ENCODE measurements at places on chromosomes 1 and 21.

- peak; percentile 94 for DNase-seq
Observed at GRCh38 chr1:182614796-182615454, 10.7 kb upstream of the RGS16 start.

DNA sequence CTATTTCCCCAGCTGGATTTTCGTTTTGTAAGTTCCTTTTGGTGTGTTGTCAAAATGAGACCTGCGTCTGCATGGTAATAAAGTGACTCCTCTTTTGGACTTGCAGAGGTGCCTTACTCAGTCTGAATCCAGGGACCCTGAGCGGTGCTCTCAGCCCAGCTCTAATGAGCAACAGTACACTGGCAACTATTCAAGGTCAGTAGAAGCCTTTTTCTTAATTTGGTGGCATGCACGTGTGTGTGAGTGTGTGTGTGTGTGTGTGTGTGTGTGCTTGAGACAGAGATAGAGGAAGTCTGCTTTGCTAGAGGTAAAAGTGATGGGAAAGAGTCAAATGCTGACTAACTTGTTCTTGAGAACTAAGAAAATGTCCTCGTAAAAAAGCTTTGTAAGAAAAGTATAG, 105.4 kb downstream of the CD247 start:
- no peak for DNase-seq

GRCh38 chr1:211613951-211614350, 35.0 kb upstream of the SLC30A1 start:
- no peak for DNase-seq

- DNase-seq = no peak
Observed at GRCh38 chr1:207429963-207430362, 24.2 kb upstream of the CR2 start.

GRCh38 chr1:192159781-192160180, 1.5 kb downstream of the RGS18 start:
- DNase-seq = no peak

- DNase-seq = no peak
Observed at GRCh38 chr1:97936976-97937375, 16.1 kb upstream of the DPYD start.

DNA sequence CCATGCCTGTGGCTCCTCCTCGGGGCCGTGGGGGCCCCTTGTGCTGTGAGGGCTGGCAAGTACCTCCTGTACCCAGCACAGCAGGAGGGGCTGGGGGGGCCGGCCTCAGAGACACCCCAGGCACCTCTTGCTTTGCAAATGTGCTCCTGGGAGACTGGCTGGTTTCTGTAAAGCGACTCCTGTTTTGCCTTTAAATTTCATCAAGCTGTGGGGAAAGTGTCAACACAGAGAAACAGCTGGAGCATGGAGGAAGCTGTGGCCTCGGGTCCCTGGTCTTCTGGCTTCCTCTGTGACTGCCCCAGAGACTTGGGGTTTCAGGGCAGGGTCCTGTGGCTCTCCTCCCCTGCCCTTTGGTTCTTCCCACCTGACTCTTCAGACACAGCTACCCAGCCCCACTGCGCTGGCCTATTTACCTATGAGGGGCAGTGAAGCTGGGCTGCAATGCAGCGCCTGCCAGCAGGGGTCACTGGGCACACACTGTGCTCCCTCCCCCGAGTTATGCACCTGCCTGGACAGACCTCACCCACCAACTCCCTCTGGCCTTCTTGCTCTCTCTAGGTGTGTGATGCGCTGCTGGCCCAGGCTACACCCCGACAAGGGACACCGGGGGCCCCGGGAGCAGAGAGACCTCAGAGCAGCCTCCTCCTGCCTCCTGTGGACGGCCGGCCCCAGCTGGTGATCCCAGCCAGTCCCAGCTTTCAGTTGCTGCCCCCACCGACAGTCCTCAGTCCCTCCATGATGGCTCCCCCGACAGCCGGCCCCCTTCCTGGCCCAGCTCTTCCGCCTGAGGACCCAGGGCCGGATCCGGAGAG, 17.6 kb upstream of the PEX10 start:
- no peak for DNase-seq

All from left hindlimb (tissue), 1 donor.